ENCODE measurements at places on chromosomes 12 and 14. TPM values are rescaled to one million over a fixed set of nuclear protein-coding genes. Genes with fewer than 3 reads are reported as not detected.

GRCh38 chr14:99508896-99509629 lies 27.9 kb downstream of the CCNK start:
- no peak for DNase-seq

TBX5 gene
- total RNA-seq: 2.9 TPM

GRCh38 chr12:83322809-83323208 lies 636.1 kb downstream of the TMTC2 start:
- DNase-seq: no peak

GRCh38 chr14:76125511-76125910 lies 26.2 kb upstream of the GPATCH2L start:
- no peak for DNase-seq

DNA sequence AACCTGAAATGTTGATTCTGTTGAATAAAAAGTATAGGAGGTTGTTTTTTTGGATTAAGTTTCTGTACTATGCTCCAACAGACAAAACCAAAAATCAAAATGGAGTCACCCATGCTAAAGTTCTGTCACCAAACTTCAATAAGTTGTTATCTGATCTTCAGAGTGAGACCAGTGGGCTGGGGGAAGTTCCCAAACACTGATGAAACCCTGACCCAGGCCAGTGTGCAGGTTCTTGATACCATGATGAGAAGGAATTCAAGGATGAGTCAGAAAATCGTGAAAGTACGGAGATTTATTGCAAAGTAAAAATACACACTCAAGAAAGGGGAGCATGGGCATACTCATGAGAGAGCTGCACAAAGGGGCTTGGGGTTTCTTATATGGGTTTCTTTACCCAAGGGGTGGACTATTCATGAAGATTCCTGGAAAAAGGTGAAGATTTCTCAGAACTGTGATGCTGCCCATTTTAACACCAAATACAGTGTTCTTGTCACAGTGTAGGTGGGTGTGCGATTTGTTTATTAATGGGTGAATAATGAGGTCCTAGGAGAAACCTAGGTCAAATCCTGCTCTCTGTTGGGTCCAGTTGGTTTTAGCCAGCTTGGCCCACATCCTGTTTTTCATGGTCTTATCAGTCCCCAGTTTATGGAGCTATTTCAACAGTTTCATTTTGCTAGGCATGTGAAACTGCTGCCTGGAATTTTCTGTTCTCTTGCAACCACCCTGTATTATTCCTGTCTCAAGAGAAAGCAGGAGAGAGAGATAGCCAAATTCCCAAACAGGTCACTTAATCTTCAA lies 27.5 kb upstream of the DENND5B start:
- DNase-seq: peak; percentile 15

C12orf54 gene
- total RNA-seq: not detected

- no peak for DNase-seq
Measured at GRCh38 chr12:54261815-54262402, 18.0 kb downstream of the CBX5 start.

DNA sequence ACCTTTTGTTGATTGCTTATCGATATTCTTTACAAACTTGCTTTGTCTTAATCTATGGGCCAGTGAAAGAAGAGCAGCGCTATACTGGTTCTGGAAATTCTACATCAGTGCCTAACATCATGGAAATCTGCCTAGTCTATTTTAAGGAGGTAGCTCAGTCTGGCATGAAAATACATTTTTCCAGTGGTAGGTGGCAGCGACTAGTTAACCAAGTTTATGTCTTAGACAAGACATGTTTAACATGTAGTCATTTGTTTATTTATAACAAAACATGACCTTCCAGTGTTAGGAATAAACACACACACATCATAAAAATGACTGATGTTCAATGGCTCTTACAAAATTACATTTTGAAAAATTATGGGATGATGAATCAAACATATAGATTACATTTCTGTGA lies 336.0 kb upstream of the SOX5 start:
- DNase-seq: no peak

DNA sequence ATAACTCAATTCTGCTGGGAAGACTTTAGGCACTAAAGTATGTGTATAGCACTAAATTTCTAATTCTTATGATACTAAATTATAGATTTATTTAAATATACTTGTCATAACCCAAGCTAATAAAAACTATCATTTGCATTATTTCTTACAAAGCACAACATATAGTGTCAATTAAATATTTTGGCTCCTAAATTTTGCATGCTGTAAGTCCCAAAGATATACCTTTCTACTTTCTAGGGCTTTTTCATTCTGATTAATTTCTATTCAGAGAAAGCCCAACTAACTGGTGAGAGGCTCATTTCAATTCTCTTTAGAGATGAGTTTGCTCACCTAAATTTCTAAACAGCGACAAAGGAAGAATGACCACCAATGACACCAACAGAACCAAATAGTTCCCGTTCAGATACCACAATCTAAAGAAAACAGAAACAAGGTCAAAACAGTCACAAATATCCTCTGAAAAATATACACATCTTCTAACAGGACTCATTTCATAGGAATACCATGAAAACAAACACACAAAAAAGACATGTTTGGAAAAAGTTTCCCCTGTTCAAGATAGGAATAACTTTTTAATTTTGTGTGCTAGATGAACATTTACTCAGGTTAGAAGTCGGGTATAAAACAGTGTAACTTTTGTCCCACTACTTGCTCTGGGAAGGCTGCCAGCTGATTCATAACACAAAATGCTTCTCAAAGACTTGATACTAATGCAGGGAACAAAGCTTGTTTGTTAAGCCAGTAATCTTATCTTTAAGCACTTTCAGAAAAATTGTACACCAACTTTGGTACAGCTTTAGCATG lies 7.6 kb downstream of the SLC38A2 start:
- DNase-seq: peak; percentile 82

LALBA gene
- not detected for total RNA-seq

GRCh38 chr14:32896979-32897697 lies 41.5 kb upstream of the NPAS3 start:
- DNase-seq: peak; percentile 45

GRCh38 chr12:59372956-59373355 lies 222.9 kb upstream of the SLC16A7 start:
- DNase-seq: no peak

DNA sequence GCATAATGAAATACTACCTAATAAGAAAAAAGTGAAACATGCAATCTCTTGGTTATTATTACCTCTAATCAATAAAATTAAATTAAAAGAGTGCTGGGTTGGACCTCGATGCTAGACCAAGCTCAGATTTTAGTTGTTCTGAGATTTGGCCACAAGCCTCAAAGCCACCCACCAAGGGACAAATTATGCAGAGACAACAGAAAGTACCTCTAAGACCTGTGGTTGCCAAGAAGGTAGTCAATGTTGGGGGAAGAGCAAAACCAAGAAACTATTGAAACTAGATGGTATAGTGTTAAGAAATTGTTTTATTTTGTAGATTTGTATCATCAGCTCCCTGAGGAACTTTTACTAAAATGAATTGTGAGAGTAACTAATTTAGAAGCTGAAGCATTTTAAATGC lies 43.8 kb upstream of the ARID2 start:
- DNase-seq: no peak

- DNase-seq: no peak
Measured at GRCh38 chr12:75990189-75990912, 41.2 kb downstream of the PHLDA1 start.

GRCh38 chr12:2753536-2753935 lies 41.2 kb upstream of the FKBP4 start:
- DNase-seq: no peak

SERPINA9 gene
- not detected for total RNA-seq

- no peak for DNase-seq
Measured at GRCh38 chr14:93299866-93300265, 33.0 kb downstream of the BTBD7 start.

ADSS1 gene
- total RNA-seq: 0.57 TPM

OASL gene
- 29.6 TPM for total RNA-seq

GLT1D1 gene
- total RNA-seq: 1.9 TPM

DNA sequence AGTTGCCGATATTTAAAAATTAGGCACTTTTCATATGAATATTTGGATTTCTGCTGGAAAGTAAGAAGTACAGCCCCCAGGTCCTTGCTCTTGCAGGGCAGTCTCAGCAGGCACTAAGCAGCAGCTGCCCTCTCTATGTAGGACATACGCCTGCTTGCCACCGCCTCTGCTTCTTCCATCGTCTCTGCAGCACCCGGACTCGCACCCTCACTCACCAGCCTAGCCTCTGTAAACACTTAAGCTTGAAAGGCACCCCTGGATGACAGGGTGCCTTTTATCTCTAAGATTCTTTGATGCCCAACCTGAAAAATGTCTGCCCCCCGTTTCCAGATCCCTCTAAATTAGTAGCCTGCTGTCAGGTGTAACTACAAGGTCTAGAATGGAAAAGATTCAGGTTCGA lies 19.0 kb downstream of the OTUB2 start:
- no peak for DNase-seq

GRCh38 chr14:93759719-93760307 lies 28.5 kb downstream of the PRIMA1 start:
- DNase-seq: no peak

DNA sequence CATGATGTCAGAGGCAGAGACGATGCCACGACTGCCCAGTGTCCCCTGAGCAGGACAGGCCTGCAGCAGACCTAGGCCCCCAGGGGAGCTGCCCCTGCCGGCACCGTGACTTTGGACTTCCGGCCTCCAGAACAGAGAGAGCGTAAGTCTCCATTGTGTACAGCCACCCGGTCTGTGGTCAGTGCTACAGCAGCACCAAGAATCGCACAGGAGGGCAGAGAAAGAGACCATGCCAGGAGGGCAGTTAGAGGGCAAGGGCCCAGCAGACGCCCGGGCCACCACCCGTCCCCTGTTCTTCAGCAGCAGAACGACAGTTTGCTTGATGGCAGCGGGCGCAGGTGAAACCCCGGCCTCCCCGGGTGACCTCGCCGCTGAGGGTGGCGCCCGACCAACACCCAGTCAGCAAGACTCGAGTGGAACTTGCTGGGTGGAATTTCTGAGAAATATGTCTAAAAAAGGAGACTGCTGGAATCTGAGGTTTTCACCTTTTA lies 19.7 kb downstream of the GALNT9 start:
- no peak for DNase-seq

DNA sequence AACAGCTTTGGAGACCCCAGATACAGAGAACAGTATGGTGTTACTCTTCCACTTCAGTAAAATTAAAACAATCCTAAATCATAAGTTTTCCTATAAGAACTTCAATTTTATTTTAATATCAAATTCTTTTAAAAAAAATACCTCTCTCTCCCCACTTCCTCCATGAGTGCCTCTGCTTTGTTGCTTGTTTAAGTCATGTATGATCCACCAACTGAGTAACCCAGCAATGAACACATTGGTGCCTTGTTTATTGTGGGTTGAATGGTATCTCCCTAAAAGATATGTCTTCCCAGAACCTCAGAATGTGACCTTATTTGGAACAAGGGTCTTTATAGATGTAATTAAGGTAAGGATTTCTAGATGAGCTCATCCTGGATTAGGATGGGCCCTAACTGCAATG lies 143.5 kb upstream of the EGLN3 start:
- DNase-seq: no peak

DNA sequence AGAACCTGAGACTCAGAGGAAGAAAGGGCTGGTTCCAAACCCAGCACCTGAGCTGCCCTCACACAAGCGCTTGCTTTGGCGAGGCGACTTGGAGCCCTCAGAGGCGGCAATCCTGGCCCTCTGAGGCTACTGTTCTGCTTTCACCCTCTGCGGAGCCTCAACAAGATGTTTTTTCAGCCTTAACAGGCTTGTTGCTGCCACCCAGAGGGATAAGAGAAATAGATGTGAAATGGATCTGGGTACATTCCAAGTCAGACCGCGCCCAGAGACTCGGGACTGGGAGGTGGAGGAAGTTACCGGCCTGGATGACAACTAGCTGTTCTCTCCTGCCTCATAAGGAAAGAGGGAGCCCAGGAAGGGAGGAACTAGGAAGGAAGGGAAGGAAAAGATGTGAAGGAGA lies 89.6 kb downstream of the TTC7B start:
- DNase-seq: no peak

DNA sequence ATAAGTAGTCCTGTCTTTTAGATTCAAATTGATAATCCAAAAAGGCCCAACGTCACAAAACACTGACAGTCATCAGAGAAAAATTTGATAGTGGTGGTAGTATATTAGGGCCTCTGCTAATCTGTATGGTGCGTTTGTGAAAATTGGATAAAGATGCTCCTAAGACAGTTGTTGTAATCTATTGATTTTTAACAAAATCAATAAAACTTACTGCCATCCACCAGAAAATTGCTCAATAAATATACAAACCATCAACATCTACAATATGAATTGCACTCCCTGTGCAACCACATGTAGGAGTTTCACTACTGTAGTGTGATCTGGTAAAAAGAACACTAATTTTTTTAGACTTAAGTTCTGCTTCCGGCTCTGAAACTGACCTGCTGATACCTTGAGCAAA lies 336.8 kb downstream of the FUT8 start:
- no peak for DNase-seq

DNA sequence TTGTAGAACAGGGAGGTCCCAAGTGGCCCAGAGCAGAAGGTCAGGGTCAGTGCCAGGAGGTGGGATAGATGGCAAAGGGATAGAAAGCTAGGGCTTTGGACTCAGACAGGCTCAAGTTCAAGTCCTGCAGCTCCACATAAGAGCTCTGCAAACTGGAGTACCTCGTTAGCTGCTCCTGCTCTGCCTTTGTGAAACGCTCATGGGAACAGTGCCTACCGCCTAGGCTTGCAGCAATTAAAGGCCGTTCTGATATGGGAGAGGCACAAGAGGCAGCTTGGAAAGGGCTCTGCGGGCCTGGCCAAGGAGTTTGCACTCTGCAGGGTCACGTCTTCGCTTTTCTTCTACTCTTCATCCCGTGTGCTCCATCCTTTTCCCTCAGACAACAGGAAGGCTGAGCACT lies 54.1 kb downstream of the MAP1LC3B2 start:
- DNase-seq: no peak

OVCH1 gene
- total RNA-seq: not detected

DNA sequence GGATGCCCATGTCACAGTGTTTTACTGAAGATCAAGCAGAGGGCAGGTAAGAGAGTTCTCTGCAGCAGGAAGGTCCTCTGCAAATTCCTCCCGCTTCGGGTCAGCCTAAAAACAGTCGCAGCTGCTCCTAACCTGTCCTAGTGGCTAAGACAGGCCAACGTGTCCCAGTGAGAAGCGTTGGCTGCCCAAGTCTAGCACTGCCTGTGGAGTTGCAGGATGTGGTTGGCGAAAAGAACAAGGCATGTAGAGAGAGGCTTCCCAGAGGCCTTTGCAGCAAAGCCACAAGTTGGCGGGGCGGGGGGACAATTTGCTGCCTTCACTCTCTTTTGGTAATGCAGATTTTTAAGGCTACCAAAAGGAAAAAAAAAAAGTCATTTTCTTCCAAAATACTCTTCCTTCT lies 340.1 kb downstream of the BCL11B start:
- no peak for DNase-seq

TMEM30B gene
- total RNA-seq: not detected

GRCh38 chr14:81686512-81686911 lies 152.9 kb upstream of the SEL1L start:
- no peak for DNase-seq

- DNase-seq: no peak
Measured at GRCh38 chr12:28802706-28803438, 346.2 kb upstream of the FAR2 start.

GRCh38 chr12:21521541-21521940 lies 4.6 kb upstream of the SPX start:
- no peak for DNase-seq

OAS3 gene
- 35.4 TPM for total RNA-seq

INHBC gene
- total RNA-seq: not detected

OR4K5 gene
- total RNA-seq: not detected

FNTB gene
- total RNA-seq: 15.8 TPM
